ENCODE measurements at places on chromosomes 6 and 20.

- DNase-seq: no peak
Measured at GRCh38 chr6:142353690-142354089, 51.9 kb downstream of the ADGRG6 start.

- no peak for DNase-seq
Measured at GRCh38 chr6:7080311-7080710, 27.4 kb upstream of the RREB1 start.

- no peak for DNase-seq
Measured at GRCh38 chr6:142152746-142153145, 5.7 kb downstream of the VTA1 start.

GRCh38 chr6:52065621-52066020 is 21.8 kb downstream of the PKHD1 start:
- no peak for DNase-seq

DNA sequence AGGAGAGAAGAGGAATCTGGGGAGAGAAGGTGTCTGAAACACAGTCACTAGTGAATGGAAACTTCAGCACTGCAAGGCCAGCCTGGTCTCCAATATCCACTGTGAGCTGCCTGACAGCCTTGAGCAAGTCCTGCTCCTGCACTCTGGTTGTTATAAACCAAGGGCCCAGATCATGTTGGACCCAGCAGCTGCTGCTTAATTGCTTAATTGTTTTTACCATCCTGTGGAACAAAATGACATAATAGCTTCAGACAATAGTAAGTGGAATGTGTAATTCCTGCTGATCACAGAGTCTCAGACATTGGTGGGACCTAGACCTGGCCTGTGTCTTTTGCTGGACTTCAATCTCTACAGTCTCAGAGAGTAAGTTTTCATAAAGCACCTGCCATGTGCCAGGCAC is 833.7 kb downstream of the TFAP2A start:
- peak; percentile 4 for DNase-seq

DNA sequence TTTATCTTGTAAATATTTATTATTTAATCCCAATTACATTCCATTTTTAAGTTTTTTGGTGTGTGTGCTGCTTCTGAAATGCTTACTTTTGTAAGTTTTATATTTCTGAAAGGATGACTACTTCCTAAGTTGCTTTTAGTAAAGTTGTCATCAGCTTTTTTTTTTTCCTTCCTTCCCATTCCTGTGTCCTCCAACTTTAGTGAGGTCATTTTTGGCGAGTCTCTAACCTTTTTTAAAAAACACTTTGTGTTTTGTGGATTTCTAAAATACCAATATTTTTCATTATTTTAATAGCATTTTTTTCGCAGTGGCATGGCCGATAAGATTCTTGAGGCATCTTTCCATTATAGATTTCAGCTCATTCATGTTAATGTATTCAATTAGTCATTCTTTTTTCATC is 30.9 kb downstream of the FIG4 start:
- no peak for DNase-seq

All from NCI-H1436 (cell line).